Liver (tissue), 10 donors: ENCODE measurements at places on chromosomes 2 and 18. TPM values are rescaled to one million over a fixed set of nuclear protein-coding genes. Genes with fewer than 3 reads are reported as not detected.
A peak's percentile ranks its signal among the peaks of the same experiment; 100 is the strongest.

The CASP8 gene
- total RNA-seq: 12.2 TPM

GRCh38 chr2:47725808-47726207 lies 57.1 kb upstream of the MSH6 start:
- DNase-seq: no peak

The ASB18 gene
- not detected for total RNA-seq

DNA sequence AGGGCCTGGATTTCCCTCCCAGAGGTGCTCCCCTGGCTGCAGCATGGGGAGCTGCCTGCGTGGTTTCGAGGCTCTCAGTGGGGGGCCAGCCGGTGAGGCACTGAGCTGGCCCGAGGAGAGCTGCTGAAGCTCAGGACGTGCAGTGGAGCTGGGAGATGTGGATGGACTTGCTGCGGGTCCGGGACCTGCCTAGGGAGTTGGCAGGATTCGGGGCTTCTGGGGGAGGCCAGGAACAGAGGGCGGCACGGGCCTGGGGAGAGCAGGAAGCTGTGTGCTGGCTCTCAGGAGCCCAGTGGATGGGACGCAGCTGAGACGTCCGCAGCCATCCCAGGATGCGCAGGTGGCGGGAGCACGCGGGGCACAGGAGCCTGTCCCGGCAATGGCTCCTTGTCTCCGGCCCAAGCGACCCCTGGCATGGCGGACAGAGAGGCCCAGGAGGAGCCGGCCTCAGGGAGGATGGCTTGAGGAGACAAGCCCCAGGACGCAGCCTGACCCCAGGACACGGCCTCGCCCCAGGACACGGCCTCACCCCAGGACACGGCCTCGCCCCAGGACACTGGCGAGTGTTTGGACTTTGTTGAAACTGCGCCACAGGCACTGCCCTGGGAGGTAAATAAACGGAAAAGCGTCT lies 116.1 kb downstream of the NFATC1 start:
- no peak for DNase-seq

DNA sequence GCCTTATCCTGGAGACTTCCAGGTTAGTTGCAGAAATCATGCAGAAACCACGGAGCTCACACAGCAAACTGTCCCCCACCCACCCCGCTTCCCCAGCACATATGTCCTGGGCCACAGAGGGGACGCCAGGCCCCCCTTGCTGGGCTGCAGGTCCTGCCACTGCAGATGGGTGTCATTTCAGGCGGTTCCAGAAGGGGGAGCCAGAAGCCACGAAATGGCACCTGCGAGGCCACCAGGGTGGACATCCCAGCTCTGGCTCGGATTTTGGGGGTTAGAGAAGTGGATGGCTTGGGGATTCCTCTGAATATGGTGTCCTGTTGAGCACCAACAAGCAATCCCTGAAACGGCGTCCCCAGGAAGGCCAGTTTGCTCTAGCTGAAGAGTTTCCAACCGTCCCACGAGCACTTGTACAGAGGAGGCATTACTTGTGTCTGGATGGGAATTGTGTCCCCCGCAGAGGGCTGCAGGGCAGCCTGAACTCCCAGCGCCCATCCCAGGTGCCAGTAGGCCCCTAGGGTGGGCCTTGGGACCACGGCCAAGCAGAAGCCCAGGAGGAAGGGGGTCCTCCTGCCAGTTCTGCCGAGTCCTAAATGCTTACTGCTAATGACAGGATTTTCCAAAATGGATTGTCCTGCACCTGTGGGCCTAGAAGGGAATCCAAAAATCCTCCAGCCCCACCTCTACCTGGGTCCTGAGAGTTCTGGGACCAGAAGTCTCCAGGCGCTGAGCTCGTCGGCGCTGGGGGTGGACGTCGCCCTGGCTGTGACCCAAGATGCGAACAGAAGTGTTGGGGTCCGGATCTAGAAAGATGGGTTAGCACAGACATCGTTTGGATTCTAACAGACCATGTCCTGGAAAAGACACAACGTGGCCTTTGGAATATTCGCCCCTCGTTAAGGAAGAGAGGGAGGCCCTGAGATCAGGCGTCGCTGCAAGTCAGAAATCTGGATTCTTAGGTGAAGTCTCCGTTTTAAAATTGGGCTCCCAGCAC lies 14.6 kb upstream of the NFATC1 start:
- peak; percentile 78 for DNase-seq

GRCh38 chr2:179861416-179862067 lies at the start of gene ZNF385B:
TSS of gene ZNF385B (minus strand) at chr2:179861612.
- no peak for DNase-seq

DNA sequence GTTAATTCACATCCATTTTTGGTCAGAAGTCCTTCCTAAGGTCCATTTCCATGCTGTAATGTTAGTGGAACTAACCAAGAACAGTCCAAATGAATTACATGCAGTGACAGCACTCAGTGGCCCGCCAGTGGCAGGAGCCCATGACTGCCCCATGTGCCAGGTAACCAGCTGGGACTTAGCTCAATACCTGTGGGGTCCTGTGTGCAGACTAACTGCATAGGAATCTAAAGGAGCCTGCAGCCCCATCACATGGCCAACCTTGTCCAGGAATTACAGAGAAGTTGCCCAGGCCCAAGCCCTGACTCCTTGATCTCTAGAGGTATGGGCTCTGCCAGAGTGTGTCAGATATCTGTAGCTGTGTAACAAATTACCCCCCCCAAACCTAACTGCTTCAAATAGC lies 35.4 kb upstream of the GPR17 start:
- DNase-seq: no peak

DNA sequence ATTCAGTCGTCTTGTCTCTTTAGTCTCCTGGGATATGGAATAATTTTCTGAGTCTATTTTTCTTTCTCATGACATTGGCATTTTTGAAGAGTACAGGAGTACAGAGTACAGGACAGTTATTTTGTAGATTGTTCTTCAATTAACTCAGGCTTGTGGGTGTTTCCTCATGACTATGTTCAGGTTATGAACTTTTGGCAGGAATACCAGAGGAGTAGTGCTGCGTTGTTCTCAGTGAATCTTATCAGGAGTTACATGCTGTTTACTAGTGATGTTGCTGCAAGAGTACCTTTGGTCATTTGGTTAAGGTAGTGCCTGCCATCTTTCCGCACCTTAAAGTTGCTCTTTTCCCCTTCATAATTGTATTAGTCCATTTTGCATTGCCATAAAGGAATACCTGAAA lies 41.3 kb upstream of the AGFG1 start:
- DNase-seq: no peak
